ENCODE measurements at places on chromosomes 11 and 22.

DNA sequence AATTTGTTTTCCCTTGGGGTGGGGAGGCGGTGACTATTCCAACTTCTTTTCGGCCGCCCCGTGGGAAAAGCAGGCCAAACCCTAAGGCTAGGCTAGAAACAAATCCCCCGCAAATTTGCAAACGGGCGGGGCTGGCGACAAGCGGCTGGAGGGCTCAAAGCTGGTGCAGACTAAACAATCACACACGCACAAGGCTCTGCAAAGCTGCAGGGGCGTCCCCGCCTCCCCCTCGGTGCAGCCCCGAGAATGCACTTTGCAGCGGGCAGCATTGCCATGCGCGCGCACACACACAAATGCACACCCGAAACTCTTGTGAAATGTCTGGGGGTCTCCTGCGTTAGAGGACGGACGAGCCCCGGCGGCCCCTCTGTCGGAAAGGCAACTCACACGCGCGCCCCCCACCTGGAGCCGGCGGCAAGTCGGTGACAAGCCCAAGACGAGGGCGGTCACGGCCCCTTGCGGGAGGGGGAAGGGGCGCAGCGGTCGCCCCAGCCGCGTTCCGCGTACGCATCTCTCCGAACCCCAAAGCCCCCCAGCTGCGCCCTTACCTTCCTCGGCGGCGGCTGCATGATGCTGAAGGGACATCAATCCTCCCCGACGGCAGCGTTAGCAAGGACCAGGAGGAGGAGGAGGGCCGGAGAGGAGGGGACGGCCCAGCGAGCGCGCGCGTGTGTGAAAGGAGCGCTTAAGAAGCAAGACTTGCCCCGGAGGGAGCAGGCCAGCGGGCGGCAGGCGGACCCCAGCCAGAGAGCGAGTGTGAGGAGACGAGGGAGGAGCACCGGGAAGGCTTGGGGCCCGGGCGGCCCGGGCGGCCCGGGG lies 600 bp downstream of the FCHSD2 start:
- peak; percentile 25 for DNase-seq

- no peak for DNase-seq
Measured at GRCh38 chr11:11504071-11504470, 117.7 kb downstream of the GALNT18 start.

GRCh38 chr22:38657045-38657909 lies 839 bp downstream of the CBY1 start:
- DNase-seq = no peak

- DNase-seq = no peak
Measured at GRCh38 chr11:73059915-73060314, 82.2 kb downstream of the FCHSD2 start.

DNA sequence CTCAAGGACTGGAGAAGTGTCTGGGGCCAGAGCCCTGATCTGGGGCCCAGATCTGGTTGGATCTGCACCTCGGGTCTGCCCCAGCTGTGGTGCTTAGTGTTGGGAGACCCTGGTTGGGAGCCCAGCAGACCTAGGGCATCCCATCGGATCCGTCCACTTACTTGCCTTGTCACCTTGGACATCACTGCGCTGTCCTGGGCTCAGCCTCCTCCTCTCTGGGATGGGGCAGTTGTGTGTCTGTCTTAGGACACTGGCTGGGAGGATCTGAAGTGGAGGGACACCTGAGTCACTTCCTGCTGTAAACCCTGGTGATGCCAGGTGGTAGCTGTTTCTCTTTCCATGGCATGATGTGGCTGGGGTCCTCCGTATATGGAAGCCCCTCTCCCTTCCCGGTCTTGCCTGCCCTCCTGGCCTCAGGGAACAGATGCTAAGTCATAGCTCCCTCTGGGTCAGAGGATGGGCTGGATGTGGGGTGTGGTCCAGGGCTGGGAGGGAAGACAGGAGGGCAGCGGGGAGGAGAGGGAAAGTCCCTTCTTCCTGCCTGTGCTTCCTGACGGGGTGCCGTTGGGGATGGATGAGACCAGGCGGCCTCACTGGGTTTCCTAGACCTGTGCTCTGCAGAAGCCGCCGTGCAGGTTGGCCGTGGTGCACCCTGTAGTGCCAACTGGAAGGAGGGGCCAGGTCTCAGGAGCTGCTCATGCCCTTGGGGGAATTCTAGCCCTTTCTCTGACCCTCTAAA lies 12.1 kb upstream of the OMP start:
- DNase-seq = no peak

- no peak for DNase-seq
Measured at GRCh38 chr22:32202539-32203180, 2.2 kb downstream of the RFPL2 start.

- DNase-seq = no peak
Measured at GRCh38 chr11:67381244-67381972, 8.0 kb upstream of the CLCF1 start.

DNA sequence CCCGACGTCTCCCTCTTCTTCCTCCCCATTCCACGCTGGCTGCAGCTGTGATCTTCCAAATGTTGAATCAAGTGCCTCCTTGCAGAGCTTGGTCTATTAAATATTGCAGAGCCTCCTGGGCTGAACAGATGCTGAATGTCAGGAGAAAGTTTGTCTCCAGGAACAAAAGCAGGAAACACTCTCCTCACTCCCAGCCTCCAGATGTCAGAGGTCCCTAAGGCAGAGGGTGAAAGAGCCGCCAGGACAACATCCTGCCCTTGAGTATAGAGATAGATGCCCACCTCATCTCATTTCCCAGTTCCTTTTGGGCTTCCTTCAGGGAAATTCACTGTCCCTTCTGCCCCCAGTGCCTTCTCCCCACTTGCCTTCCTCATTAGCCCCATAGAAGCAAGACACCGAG lies 40.8 kb upstream of the IGSF9B start:
- no peak for DNase-seq

DNA sequence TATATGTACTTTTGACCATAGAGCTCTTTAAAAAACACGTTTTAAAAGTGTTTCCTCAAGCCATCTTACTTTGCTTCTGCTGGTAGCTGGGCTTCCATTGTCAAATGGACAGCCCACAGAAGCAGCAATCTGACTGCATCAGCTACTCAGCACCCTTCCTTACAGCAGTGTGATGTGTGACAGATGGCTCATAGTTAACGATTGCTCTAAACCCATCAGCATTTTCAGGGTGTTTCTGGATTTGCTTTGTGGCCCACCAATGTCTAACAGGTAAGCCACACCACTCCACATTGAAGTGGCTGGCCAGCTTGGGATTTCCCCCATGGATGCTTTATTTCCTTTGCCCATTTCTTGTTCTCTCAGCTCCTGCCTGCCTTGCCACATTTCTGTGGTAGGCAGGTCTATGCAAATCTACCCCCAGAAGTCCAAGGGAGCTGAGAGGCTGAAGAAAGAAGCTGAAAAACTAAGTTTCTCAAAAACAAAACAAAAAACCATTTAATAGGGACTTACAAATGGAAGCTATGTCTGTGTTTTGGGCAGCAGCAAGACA lies 7.3 kb upstream of the FAR1 start:
- DNase-seq = no peak

- no peak for DNase-seq
Measured at GRCh38 chr11:16070573-16070972, 285.8 kb downstream of the SOX6 start.

- DNase-seq = no peak
Measured at GRCh38 chr22:31629741-31630184, 32.3 kb downstream of the PISD start.

GRCh38 chr11:74069146-74070046 lies 60.5 kb upstream of the UCP3 start:
- DNase-seq = no peak
